ENCODE measurements at places on chromosomes 4 and X. TPM values are rescaled to one million over a fixed set of nuclear protein-coding genes. Genes with fewer than 3 reads are reported as not detected.
A peak's percentile ranks its signal among the peaks of the same experiment; 100 is the strongest.

The SFRP2 gene
- 0.52 TPM for total RNA-seq

The SPANXN4 gene
- not detected for total RNA-seq

The NMU gene
- total RNA-seq, result not detected

The CCDC110 gene
- total RNA-seq, result not detected

The IRAK1 gene
- 270 TPM for total RNA-seq

The TRIM60 gene
- not detected for total RNA-seq

The SOX3 gene
- total RNA-seq, result not detected

DNA sequence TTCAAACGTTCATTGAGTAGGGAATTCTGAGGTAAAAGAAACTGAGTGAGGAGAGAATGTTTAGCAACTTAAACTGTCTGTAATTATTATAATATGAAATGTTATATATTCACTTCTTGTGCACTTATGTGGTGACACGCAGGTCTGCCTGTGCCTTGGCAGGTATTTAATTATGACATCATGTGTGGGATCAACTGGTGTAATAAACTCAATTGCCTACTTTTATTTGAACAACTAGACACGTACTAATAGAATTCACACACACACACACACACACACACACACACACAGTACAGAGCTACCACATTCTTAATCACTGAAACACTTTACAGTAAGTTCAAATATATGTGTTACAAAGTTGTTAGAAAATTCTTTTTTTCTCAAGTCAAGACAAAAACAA lies 20.7 kb upstream of the SLC25A31 start:
- no peak for DNase-seq

- DNase-seq, result no peak
These were observed 51.7 kb downstream of the RPGR start for GRCh38 chrX:38275615-38276014.

DNA sequence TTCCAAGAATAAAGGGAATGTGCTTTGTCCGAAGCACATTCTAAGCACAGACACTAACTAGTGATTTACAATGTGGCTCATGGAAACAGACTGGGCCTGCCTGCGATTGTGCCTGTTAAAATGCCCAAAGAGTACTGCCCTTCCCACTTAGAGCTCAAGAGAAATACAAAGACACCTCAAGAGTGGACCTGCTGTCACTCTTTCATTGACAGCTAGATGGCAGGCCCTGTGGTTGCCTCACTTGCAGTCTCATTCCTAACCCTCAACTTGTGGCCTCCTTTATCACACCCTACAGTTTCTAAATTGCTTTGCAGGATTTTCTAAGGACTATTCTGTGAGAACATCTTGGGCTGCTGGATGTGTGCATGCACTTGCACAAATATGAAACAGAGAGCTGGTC lies 331.0 kb upstream of the EMCN start:
- no peak for DNase-seq

GRCh38 chr4:124745985-124746801 lies 33.7 kb upstream of the ANKRD50 start:
- DNase-seq, result no peak

DNA sequence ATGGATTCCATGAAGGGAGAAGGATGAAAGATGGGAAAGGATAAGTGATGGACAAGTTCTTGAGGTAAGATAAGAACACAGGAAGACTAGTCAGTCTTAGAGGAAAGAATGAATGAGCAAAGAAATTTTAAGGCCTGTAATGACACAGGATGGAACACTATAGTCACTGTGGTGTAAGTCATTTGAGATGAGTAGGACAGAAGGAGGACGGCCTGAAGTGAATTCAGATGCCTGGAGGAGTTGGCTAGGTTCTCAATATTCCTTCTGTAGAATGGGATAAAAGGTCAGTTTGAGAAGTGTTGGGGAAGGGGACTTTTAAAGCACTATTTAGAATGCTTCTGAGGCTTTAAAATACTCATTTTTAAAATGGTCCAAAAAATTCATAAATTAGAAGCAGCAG lies 3.9 kb downstream of the MSMO1 start:
- DNase-seq, result no peak

GRCh38 chr4:118740869-118741268 lies 55.7 kb downstream of the METTL14 start:
- DNase-seq, result no peak

DNA sequence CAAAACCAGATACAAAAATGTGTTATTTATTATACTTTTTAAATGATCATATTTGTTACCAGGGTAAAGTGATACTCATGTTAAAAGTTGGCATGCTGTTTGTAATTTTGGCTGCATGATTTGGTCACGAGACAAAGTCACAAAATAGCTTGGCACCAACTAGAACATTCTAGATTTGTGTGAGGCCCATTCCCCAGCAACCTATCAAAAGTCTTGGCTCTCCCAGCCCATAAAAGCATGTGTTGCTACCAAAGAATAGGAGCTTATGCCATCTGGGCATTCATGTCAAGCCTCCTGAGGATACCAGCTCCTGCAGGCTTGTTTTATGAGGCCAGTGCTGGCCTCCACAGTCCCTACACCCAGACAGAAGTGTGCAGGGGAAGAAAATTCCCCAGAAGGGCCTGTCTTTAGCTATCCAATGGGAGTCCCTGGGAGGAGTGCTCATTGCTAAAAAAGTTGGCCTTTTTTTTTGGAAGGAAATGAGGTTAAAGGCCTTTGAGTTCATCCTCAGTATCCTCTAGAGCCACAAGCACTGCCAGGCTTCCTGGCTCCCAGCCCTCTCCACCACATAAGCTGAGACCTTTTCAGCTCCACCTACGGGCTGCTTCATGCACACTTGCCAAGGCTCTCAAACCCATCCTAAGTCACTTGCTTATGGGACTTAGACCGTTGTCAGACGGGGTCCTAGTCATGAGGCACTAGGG lies 211.9 kb upstream of the EOLA2 start:
- peak; percentile 64 for DNase-seq

GRCh38 chr4:158858410-158859199 lies 89.8 kb downstream of the FNIP2 start:
- DNase-seq, result peak; percentile 6

GRCh38 chr4:71415491-71415890 lies 76.7 kb downstream of the SLC4A4 start:
- DNase-seq, result no peak

DNA sequence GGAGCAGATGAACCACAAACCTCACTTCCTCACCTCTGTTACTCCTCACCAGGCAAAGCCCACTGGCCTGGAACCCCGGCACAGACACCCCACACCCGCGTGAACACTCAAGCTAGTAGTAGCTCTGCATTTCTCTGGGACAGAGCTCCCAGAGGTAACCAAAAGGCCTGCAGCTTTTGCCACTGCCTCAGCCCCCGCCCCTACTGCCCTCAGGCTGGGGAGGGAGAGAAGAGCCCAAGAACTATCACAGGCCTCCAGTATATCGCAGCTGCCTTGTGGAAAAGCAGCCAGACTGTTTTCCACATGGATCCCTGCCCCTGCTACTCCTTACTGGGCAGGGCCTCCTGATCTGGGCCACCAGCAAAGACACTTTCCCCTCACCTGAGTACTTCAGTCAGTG lies 728.7 kb upstream of the ACTRT1 start:
- DNase-seq, result no peak

- DNase-seq, result no peak
These were observed 42.6 kb downstream of the KDR start for GRCh38 chr4:55082756-55083155.

All from MG63 (cell line).